Aorta (tissue), 5 donors: ENCODE measurements at places on chromosomes 1 and 21. TPM values are rescaled to one million over a fixed set of nuclear protein-coding genes. Genes with fewer than 3 reads are reported as not detected.

LRRC8B gene
- polyA plus RNA-seq, result 0.88 TPM

THBS3 gene
- polyA plus RNA-seq, result 21.7 TPM

LPAR3 gene
- 0.38 TPM for polyA plus RNA-seq

PROK1 gene
- 0.25 TPM for polyA plus RNA-seq

GPR137B gene
- polyA plus RNA-seq, result 15.4 TPM

RNU1-3 gene
- polyA plus RNA-seq, result not detected

GBP3 gene
- polyA plus RNA-seq, result 9.5 TPM
